ENCODE measurements at places on chromosomes 5 and 9. TPM values are rescaled to one million over a fixed set of nuclear protein-coding genes. Genes with fewer than 3 reads are reported as not detected.

DNA sequence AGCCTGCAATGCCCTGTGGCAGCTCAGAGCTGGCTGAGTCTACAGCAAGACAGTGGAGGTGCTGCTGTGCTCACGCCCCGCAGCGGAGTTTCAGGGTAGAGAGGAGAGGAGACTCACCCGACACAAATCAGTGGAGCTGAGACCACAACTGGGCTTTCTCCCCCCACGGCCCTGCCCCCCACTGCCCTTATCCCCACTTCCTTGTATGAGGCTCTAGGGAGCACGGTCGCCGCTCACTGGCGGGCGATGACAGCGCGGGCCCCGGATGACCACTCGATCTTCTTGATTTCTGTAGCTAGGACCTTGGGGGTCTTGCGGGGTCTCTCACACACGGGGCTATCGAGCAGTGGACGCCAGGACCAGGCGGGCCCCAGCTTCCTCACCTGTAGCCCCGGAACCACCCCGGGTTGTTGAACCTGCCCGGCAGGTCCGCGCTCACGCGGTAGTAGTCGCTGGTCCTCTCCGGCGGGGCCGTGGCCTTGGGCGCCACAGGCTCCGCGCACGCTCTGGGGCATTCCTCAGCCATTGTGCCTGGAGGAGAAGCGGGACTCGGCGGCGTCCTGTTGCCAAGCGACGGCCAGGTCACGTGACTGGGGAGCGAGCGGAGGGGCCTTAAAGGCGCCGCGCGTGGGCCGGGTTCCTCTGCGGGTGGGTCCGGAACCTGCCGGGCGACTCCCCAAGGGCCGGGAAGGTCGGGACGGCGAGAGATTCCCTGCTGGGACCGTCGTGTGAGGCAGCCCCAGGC is 984 bp upstream of the MRPS2 start:
- DNase-seq = peak; percentile 98
- H3K4me3 ChIP-seq = peak overlapping the region; percentile 91
- H3K4me1 ChIP-seq = peaks cover 21% of the 10 kb centered on the region

DNA sequence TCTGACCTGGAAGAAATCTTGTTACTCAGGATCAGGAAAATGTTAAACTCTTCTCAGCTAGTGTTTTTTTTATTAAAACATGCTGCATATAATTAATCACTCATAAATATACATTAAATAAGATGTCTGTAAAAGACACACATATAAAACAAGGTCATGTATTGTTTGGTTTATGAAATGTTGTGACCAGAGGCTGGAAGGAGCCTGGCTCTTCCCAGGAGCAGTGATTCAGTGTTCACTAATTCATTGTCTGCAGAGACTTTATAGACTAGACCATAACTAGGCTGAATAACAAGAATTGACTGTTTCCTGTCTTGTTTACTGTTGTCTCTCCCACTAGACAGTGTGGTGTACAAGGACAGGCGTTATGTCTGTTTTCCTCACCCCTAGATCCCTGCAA is 49.1 kb upstream of the ANKRD55 start:
- no peak overlapping the region for H3K4me3 ChIP-seq
- no peak for DNase-seq
- no peaks in the 10 kb centered on the region for H3K36me3 ChIP-seq
- H3K27ac ChIP-seq = no peak overlapping the region
- H3K27me3 ChIP-seq = no peaks in the 10 kb centered on the region

TCF7 gene
- total RNA-seq = 7.0 TPM

DNA sequence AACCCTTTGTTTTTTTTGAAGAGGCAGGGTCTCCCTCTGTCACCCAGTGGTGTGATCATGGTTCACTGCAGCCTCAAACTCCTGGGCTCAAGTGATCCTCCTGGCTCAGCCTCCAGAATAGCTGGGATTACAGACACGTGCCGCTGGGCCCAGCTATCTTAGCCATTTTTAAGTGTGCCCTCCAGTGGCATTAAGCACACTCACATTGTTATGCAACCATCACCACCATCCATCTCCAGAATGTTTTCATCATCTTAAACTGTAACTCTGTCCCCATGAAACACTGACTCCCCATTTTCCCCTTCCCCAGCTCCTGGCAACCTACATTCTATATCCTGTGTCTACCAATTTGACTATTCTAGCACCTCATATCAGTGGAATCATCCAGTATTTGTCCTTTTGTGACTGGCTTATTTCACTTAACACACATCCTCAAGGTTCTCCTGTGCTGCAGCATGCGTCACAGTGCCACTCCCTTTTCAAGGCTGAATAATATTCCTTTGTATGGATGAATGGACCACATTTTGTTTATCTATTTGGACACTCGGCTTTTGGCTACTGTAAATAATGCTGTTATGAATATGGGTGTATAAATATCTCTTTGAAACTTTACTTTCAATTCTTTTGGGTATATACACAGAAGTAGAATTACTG is 12.5 kb upstream of the RAPGEF1 start:
- peaks cover 32% of the 10 kb centered on the region for H3K27me3 ChIP-seq
- H3K27ac ChIP-seq = no peak overlapping the region
- no peaks in the 10 kb centered on the region for H3K36me3 ChIP-seq

- no peak for DNase-seq
- H3K27me3 ChIP-seq = no peaks in the 10 kb centered on the region
- H3K4me1 ChIP-seq = no peaks in the 10 kb centered on the region
- H3K4me3 ChIP-seq = no peak overlapping the region
- no peak overlapping the region for H3K27ac ChIP-seq
- no peaks in the 10 kb centered on the region for H3K36me3 ChIP-seq
Observed at GRCh38 chr5:109601736-109602135, 88.0 kb upstream of the MAN2A1 start.

DNA sequence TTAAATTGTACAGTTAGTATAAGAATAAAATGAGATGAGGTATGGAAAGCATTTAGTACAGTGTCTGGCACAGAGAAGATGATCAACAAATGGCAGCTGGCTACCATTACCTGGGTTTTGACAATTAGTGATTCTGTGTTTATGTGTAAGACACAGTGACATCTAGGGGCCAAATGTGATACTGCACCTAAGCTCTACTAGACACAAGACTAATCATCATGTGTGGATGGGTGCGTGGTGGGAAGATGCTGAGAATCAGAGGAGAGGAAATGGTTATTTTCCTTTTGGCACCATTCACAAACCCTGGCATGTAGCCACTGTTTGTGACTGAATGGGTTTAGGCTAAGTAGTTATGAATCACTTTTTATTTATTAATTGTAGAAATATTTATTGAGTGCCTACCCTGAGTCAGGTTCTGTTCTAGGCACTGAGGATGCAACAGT is 109.8 kb upstream of the TBC1D2 start:
- no peaks in the 10 kb centered on the region for H3K4me1 ChIP-seq
- H3K27ac ChIP-seq = no peak overlapping the region
- H3K36me3 ChIP-seq = no peaks in the 10 kb centered on the region
- DNase-seq = no peak

GRCh38 chr9:127053057-127053821 is 69.2 kb downstream of the ANGPTL2 start:
- peaks cover 47% of the 10 kb centered on the region for H3K4me1 ChIP-seq
- no peaks in the 10 kb centered on the region for H3K36me3 ChIP-seq
- peak overlapping the region; percentile 56 for H3K27ac ChIP-seq
- DNase-seq = no peak

DNA sequence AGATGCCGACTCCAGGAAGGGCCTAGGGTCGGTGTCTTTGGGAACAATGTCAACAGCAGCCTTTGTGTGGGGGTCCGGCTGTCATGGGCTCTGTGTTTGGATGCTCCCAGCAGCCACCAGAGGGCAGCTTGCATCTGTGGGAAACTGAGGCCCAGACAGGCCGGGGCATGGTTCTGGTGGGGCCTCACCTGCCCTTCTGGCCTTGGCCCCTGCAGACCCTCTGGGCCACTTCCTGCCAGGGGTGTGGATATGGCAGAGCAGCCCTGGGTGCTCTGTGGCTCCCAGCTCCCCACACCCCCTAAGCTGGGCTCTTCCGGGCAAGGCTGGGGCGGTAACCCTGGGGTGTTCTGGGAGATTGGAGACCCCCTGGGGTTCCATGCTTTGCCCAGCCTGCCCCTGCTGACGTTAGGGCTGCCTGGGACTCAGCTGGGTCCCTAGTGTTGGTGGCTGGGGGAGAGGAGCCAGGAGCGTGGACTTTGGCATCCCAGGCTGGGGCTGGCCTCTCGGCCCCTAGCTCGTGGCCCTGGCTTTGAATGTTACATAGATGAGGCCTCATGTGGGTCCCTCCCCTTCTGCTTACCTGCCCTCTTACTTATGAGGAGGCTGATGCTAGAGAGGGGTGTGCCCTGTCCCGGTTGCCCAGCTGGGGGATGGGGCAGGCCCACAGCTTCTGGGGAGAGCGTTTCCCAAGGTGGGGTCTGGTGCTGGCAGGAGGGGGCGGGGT is 38.3 kb downstream of the RXRA start:
- H3K4me1 ChIP-seq = peaks cover 63% of the 10 kb centered on the region
- no peak for DNase-seq
- H3K27me3 ChIP-seq = no peaks in the 10 kb centered on the region
- H3K4me3 ChIP-seq = no peak overlapping the region

GRCh38 chr5:111840036-111840674 is 83.2 kb upstream of the NREP start:
- no peaks in the 10 kb centered on the region for H3K27me3 ChIP-seq
- H3K27ac ChIP-seq = no peak overlapping the region
- H3K4me1 ChIP-seq = no peaks in the 10 kb centered on the region
- no peak for DNase-seq

GRCh38 chr9:35436933-35437332 is 53.0 kb upstream of the RUSC2 start:
- no peaks in the 10 kb centered on the region for H3K4me1 ChIP-seq
- DNase-seq = no peak
- no peaks in the 10 kb centered on the region for H3K27me3 ChIP-seq
- H3K36me3 ChIP-seq = no peaks in the 10 kb centered on the region
- no peak overlapping the region for H3K27ac ChIP-seq

GPR150 gene
- total RNA-seq = 0.49 TPM

DNA sequence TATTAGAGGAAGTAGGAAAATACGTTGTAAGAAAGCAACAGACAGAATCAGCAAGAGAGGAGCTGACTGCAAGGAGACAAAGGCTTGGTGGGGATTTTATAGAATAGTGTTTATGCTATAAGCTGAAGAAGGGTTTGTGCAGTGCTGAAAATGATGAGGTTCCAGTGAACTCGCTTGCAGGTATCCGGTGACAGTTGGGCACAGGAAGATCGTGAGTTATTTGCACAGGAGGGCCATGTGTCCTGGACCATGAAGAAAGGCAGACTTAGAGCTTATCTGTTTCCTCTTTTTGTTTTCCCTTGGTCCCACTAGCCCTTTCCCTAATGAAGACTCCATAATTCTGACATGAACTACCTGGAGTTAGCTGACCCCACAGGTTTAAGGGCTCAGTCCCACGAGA is 61.4 kb downstream of the NXNL2 start:
- H3K36me3 ChIP-seq = no peaks in the 10 kb centered on the region
- DNase-seq = no peak
- no peak overlapping the region for H3K4me3 ChIP-seq
- H3K4me1 ChIP-seq = no peaks in the 10 kb centered on the region
- H3K27me3 ChIP-seq = no peaks in the 10 kb centered on the region

SOX30 gene
- total RNA-seq = 0.12 TPM

- H3K27me3 ChIP-seq = peaks cover 98% of the 10 kb centered on the region
- no peaks in the 10 kb centered on the region for H3K36me3 ChIP-seq
- H3K4me1 ChIP-seq = peaks cover 34% of the 10 kb centered on the region
- DNase-seq = no peak
Observed at GRCh38 chr9:37032713-37033112, 1.4 kb downstream of the PAX5 start.

- H3K27me3 ChIP-seq = no peaks in the 10 kb centered on the region
- no peak overlapping the region for H3K4me3 ChIP-seq
- DNase-seq = no peak
- peaks cover 27% of the 10 kb centered on the region for H3K36me3 ChIP-seq
- H3K27ac ChIP-seq = no peak overlapping the region
Observed at GRCh38 chr5:112787261-112787660, 49.6 kb downstream of the APC start.

- no peak overlapping the region for H3K4me3 ChIP-seq
- no peak overlapping the region for H3K27ac ChIP-seq
- no peaks in the 10 kb centered on the region for H3K27me3 ChIP-seq
- no peaks in the 10 kb centered on the region for H3K36me3 ChIP-seq
- DNase-seq = no peak
Observed at GRCh38 chr5:144015961-144016360, 154.5 kb downstream of the YIPF5 start.

GTF3C4 gene
- 12.9 TPM for total RNA-seq

- H3K4me1 ChIP-seq = no peaks in the 10 kb centered on the region
- peaks cover 84% of the 10 kb centered on the region for H3K36me3 ChIP-seq
- H3K4me3 ChIP-seq = no peak overlapping the region
- peak; percentile 89 for DNase-seq
- no peaks in the 10 kb centered on the region for H3K27me3 ChIP-seq
Observed at GRCh38 chr9:127503947-127504886, 52.9 kb downstream of the LRSAM1 start.

GRCh38 chr5:179287071-179287470 is 58.2 kb downstream of the ADAMTS2 start:
- no peak overlapping the region for H3K4me3 ChIP-seq
- no peaks in the 10 kb centered on the region for H3K36me3 ChIP-seq
- no peaks in the 10 kb centered on the region for H3K27me3 ChIP-seq
- peaks cover 7% of the 10 kb centered on the region for H3K4me1 ChIP-seq

SH3GL2 gene
- 3.2 TPM for total RNA-seq

- no peak overlapping the region for H3K4me3 ChIP-seq
- H3K27me3 ChIP-seq = no peaks in the 10 kb centered on the region
- DNase-seq = no peak
- no peaks in the 10 kb centered on the region for H3K36me3 ChIP-seq
- no peak overlapping the region for H3K27ac ChIP-seq
- no peaks in the 10 kb centered on the region for H3K4me1 ChIP-seq
Observed at GRCh38 chr9:76413658-76414057, 19.4 kb upstream of the RFK start.

SV2C gene
- total RNA-seq = 0.32 TPM

DNA sequence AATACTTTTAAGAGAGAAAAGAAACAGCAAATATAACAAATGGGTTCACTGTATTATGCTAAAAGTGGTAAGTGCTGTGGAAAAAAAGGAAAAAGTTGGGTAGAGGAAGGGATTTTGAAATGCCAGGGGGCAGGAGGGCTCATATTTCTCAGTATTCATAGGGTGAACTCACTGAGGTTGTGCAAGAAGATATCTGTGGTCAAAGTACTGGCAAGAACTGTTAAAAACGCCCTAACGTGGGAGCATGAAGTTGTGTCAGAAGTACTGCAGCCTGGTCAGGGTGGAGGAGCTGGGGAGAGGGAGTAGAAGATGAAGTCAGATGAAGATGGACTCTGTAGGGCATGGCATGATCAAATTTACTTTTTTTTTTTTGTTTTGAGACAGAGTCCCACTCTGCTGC is 31.2 kb upstream of the SLC28A3 start:
- H3K4me3 ChIP-seq = no peak overlapping the region
- no peaks in the 10 kb centered on the region for H3K4me1 ChIP-seq
- H3K36me3 ChIP-seq = no peaks in the 10 kb centered on the region
- no peaks in the 10 kb centered on the region for H3K27me3 ChIP-seq

- DNase-seq = peak; percentile 35
- peaks cover 13% of the 10 kb centered on the region for H3K36me3 ChIP-seq
- no peak overlapping the region for H3K27ac ChIP-seq
Observed at GRCh38 chr5:141870228-141870627, 8.0 kb downstream of the PCDH1 start.

- no peaks in the 10 kb centered on the region for H3K36me3 ChIP-seq
- no peaks in the 10 kb centered on the region for H3K27me3 ChIP-seq
- no peak for DNase-seq
- H3K27ac ChIP-seq = no peak overlapping the region
Observed at GRCh38 chr5:40321514-40321913, 358.2 kb upstream of the PTGER4 start.

Data from upper lobe of right lung (tissue), 1 donor.